IMR-90 (cell line): ENCODE measurements at places on chromosomes 4 and X.
A peak's percentile ranks its signal among the peaks of the same experiment; 100 is the strongest.

- peak overlapping the region; percentile 24; the same call in 1 of the 2 replicates for H3K27ac ChIP-seq
- no peaks in the 10 kb centered on the region for H3K27me3 ChIP-seq
- no peaks in the 10 kb centered on the region; the same call in 1 of the 2 replicates for H3K4me1 ChIP-seq
- DNase-seq: peak; percentile 47
- H3K36me3 ChIP-seq: no peaks in the 10 kb centered on the region
Observed at GRCh38 chrX:28498658-28499057, 88.6 kb upstream of the IL1RAPL1 start.

DNA sequence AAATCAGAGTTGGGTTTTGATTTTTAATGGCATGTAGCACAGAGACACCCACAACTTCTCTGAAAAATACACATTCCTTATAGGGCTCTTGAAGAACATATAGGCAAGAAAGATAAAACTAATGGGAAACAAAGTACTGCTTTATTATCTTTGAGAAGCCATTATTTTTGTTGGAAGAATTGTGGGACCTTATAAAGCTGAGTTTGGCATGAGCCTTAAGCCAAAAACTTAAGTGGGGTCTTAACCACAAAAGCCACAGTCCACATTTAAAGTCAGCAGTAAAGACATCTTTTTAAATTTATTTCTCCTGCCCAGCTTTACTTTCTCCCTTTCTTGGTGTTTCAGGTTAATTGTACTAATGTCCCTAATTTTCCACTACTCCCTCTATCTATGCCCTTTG lies 1297.3 kb downstream of the C4orf33 start:
- H3K36me3 ChIP-seq: no peaks in the 10 kb centered on the region
- peaks cover 2% of the 10 kb centered on the region; the same call in 1 of the 2 replicates for H3K4me1 ChIP-seq
- DNase-seq: no peak

GRCh38 chrX:86171366-86171765 lies 23.1 kb downstream of the DACH2 start:
- no peaks in the 10 kb centered on the region for H3K36me3 ChIP-seq
- no peak overlapping the region for H3K4me3 ChIP-seq
- no peaks in the 10 kb centered on the region for H3K4me1 ChIP-seq
- no peak overlapping the region for H3K27ac ChIP-seq
- peak; percentile 64 for DNase-seq

DNA sequence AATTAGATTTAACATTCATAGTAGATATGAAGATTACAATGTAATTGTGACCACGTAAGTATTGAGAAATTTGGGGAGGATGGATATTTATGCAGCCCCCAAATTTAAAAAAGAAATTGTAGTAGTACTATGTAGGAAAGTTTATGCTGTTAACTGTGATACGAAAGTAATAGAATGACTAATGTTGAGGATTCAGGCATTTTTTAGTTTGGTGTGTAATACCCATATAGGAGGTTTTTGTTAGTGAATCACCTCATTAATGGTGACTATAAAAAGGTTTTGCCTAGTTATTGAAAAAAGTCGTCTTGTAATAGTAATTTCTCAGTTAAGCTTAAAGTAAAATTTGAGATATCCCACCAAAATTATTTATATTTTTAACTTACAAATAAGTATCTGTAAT lies 67.2 kb downstream of the SMARCAD1 start:
- peak; percentile 71 for DNase-seq
- H3K27me3 ChIP-seq: no peaks in the 10 kb centered on the region
- H3K4me3 ChIP-seq: no peak overlapping the region
- no peak overlapping the region for H3K27ac ChIP-seq
- H3K36me3 ChIP-seq: peaks cover 16% of the 10 kb centered on the region
- H3K4me1 ChIP-seq: 0 out of 2 replicates have a peak, but pooled peaks cover 2% of the 10 kb centered on the region

DNA sequence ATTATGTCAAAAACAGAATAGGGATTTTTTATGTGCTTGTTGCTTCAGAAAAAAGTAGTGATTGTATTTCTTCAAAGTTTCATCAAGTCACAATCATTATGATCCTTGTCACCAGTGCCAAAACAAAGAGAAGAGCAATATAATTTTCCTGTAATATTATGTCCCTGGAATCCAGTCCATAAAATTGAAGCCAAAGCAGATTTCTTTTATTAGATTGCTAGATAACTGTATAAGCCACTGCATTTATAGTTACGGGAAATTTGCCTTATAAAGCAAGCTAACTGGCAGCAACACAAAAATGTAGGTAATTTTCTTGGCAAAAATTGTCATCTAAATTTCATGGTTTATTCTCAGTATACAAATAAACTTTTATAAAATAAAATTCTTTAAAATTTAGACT lies 296.1 kb upstream of the ANKRD50 start:
- H3K36me3 ChIP-seq: no peaks in the 10 kb centered on the region
- no peaks in the 10 kb centered on the region for H3K27me3 ChIP-seq
- no peak for DNase-seq
- no peak overlapping the region for H3K27ac ChIP-seq
- no peak overlapping the region for H3K4me3 ChIP-seq

DNA sequence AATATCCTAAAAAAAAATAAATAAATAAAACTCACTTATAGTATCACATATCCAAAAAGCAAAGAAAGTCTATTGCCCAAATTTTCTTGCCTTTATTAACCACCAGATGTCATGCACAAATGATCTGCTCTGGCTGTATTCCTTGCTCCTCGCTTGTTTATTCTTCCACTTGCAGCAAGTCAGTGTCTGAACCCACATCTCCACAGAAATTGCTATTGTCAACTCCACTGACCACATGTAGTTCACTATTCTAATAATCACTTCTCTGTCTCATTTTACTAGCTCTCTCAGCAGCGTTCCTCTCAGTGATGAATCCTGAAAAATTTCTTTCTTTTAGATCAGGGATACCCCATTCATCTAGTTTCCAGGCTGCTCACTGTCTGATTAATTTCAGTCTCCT lies 29.3 kb upstream of the CXXC4 start:
- no peak overlapping the region for H3K4me3 ChIP-seq
- no peak for DNase-seq
- no peak overlapping the region for H3K27ac ChIP-seq
- no peaks in the 10 kb centered on the region for H3K27me3 ChIP-seq
- H3K4me1 ChIP-seq: no peaks in the 10 kb centered on the region

- no peak overlapping the region for H3K4me3 ChIP-seq
- H3K4me1 ChIP-seq: no peaks in the 10 kb centered on the region
- peak; percentile 43 for DNase-seq
Observed at GRCh38 chr4:74654230-74654681, 140.1 kb downstream of the BTC start.

- no peak overlapping the region for H3K4me3 ChIP-seq
- no peaks in the 10 kb centered on the region for H3K36me3 ChIP-seq
- no peaks in the 10 kb centered on the region for H3K4me1 ChIP-seq
- H3K27me3 ChIP-seq: no peaks in the 10 kb centered on the region; the same call in 1 of the 2 replicates
Observed at GRCh38 chr4:144547678-144548298, 98.2 kb upstream of the HHIP start.

DNA sequence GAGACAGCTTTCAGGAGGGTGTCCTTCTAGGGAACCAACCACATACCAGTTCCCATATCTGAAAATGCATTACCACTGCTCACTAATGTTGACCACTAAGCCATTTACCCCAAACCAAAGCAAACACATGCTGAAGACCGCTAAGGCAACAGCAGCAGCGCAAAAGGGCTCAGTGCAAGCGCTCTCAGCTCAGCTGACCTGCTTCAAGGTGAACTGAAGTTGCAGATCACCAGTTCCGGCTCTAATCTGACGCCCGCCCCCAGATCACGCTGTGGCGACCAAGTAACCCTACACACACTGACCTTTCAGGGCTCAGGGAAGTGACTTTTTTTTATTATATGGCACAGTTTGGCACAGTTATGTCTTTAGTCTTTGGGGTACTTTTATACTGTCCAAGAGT lies 5.8 kb downstream of the MECP2 start:
- no peak overlapping the region for H3K27ac ChIP-seq
- peaks cover 5% of the 10 kb centered on the region for H3K4me1 ChIP-seq
- DNase-seq: no peak
- no peaks in the 10 kb centered on the region for H3K27me3 ChIP-seq

DNA sequence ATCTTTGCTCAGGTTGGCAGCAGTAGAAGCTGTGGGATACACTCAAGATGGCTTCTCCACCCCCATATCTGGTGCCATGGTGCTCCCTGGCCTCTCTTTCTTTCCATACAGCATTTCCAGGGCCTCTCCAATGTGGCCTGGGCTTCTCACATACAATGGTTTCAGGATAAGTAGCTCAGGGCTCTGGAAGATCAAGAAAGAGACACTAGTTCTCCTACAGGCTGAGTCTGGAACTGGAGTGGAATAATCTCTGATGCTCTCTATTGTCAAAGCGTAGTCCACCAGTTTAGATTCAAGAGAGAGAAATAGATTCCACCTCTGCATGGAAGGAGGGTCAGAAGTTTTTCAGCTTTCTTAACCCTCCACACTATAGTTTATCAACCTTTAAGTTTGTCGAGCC lies 138.2 kb upstream of the AADAT start:
- no peak for DNase-seq
- no peaks in the 10 kb centered on the region for H3K4me1 ChIP-seq
- no peak overlapping the region for H3K4me3 ChIP-seq
- no peak overlapping the region for H3K27ac ChIP-seq
